ENCODE measurements at places on chromosomes 6 and 20.
A peak's percentile ranks its signal among the peaks of the same experiment; 100 is the strongest.

DNA sequence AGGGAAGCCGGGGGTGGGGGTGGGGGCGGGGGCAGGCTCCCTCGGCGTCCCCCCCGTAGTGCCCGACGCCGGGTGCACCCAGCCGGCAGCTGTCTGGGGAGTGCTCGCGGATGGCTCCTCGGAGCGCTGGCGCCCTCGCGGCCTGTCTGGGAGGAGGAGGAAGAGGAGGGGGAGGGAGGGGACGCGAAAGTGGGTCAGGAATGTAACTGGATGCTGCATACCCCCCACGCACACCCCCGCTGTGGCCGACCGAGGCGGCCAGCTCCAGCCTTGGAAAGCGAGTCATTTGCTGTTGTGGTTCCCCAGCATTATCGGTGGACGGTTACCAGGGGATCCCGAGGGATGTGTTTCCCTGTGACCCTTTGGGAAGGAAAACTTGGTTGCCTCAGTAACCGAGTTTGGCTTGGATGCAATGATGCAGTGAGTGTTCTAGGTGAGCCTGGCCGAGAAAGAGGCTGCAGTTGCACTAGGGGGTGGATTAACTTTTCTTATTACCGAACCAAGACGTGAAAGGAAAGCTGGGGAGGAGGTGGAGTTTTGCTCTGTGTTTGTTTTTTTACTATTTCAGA, 55.2 kb upstream of the RREB1 start:
- peak; percentile 34 for DNase-seq

DNA sequence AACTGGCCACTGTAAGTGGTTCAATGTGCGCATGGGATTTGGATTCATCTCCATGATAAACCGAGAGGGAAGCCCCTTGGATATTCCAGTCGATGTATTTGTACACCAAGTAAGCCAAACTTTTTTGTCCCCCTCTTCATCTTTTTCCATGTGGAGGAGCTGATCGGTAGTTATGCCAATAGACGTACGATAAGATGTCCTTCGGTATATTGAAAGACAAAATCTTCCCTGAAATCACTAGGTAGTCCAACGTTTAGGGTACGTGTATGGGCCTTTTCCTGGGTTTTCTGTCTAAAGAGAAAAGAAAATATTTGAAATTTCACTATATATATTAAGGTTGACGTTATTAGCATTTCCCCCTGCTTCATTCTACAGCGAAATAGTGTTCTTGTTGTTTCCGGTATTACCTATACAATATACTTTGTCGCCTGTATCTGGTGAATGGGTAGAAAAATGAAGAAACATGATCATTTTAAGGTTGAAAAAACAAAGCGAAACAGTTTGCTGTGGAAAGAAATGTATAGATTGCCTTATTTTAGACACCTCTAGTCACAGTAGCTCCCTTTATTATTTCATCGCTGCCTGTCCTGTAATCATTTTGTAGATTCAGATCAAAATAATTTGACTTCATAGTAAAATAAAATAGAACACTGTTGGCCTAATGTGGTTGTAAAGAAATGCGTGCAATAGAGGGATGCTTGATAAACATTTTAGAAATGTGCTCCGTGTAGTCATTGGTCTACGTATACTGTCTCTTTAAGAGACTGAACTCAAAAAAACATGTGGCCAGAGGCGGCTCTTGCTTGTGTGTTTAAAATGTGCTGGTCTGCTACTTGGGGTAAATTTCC, 1.5 kb downstream of the LIN28B start:
- DNase-seq, result no peak

- DNase-seq, result no peak
Measured at GRCh38 chr6:35681298-35681697, 7.4 kb downstream of the FKBP5 start.

DNA sequence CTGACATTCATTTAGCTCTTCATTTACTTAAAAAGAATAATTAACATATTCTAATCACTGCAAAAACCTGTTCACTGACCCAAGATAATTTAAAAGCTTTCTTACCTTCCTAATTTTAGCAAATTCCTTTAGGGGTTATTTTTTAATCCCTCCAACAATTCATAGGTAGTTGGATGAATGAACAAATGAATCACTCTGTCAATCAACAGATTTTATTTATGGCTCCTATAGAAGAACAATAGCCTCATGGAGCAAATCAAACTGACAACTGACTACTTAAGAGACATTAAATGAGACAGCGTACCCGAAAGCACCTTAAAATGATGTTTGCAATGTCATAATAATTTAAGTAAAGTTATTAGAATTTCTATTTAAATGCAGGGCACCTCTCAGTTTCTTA, 31.5 kb upstream of the GJA1 start:
- no peak for DNase-seq

- no peak for DNase-seq
Measured at GRCh38 chr20:12243327-12243726, 325.6 kb downstream of the BTBD3 start.

DNA sequence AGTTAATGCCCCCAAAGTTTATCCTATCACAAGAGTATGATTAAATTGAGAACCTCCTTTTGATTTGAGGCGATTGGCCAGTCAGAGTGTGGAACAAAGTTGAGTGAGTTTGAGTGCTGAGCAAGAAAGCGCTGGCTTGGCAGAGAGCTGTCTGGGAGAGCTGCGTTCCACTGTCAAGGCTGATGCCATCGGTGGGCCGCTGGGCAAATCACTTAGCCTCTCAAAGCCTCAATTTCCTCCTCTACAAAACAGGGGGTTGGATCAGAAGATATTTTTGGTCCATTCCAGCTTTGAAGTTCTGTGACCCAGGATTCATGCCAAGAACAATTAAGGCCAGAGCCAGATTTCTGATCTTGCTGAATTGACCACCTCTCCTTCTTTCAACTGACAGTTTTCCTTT, 60.2 kb downstream of the TMEM242 start:
- no peak for DNase-seq

- no peak for DNase-seq
Measured at GRCh38 chr20:48919882-48920526, 1.5 kb upstream of the ARFGEF2 start.

DNA sequence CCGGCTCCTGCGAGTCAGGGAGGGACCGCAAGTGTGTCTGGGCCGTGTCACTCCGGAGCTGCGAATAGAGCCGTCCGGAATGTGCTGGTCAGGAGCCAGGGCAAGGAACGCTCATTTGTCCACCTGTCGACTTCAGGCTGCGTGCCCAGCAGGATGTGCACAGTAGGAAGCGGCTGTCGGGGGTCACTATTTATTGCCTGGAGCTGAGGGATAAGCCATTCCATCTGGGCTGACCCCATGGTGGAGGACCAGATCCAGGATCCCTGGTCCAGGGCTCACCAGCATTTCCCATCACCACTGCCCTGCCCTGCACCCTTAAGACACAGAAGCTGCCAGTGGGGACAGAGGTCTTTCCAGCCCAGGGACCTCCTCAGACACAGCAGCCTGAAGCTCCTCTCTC, 14.7 kb downstream of the NTSR1 start:
- DNase-seq, result no peak

DNA sequence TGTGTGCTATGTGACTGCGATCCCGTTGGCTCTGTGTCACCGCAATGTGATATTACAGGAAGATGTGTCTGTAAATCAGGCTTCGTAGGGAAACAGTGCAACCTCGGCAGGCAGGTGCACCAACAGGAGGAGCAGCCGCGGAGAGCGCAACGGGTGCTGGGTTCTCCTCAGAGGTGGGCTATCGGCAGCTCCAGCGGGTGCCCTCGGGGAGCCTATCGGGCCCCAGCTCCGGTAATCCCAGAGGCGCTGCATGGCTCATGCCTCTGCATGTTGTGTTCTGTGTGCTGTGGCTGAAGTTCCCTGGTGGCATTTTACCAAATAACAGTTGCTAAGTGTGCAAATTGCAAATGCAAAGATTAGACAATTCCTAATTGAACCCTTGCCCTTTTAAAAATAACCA, 409.9 kb downstream of the LAMA2 start:
- no peak for DNase-seq

DNA sequence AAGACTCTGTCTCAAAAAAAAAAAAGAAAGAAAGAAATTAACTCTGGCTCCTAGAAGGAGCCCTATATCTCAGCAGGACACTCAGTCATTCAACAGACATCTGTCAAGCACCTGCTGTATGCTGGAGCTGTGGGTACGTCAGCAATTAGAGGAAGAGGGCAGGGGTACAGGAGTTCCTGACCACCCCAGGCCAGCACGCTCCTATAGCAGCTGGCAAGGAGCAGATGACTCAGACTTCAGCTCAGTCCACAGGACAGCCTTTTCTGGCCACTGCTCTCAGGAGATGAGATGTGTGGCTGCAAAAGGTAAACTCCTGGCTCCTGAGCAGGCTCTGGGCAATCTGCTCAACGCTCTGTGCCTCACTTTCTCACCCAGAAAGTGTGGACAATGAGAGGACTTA, 1.7 kb upstream of the RTEL1 start:
- no peak for DNase-seq

DNA sequence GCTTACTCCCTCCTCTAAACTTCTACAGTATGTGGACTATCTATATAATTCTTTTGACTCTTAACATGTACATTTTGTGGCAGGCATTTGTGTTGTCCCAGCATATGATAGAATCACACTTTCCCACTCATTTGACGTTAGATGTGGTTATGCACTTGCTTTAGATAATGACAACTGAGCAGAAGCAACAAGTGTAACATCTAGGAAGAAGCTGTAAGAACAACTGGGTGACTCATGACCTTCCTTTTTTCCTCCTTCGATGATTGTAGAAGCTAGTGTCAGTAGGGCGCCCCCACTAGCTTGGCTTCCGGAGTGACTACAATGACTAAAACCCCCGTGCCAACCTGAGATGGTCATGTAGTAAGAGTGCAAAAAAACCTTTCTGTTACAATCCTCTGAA, 74.6 kb upstream of the CEP85L start:
- DNase-seq, result no peak

DNA sequence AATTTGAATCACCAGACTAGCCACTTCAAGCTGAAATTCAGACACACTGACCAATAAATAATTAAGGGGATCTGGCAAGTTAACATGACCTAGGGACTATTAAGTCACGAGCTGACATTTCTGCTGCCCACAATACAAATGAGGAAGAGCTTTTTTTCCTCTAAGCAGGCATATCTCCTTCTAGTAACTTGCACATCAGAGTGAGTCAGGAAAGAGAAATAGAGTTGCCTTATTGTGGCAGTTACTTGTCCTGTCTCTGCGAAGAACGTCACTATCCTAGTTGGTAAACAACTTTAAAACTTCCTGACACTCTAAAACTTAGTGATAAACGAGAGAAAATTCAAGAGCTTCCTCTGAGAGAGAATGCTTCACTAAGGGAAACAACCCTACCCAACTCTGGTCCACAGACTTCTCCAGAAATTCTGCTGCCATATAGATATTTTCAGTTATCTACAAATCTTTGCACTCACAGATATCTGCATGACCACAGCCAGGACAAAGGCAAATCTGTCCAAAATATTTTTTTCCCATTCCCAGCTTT, 4.2 kb downstream of the PLA2G7 start:
- DNase-seq, result no peak

GRCh38 chr20:23114448-23115082, 28.4 kb upstream of the CD93 start:
- DNase-seq, result no peak

DNA sequence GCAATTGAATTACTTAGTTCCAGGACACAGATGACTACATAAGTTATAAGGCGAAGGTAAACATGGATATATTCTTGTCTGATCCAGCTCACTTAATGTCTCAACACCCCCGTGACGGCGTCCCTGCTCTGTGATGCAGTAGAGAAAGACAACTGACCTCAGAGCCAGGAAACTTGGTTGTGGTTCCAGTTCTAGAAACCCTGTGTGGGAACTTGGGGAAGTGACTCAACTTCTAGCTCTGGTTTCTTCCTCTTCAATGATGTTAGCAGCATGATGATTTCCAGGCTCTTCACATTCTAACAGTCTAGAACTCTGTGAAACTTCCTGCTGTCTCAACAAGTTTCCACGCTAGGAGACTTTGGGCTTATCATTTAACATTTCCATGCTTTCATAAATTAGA, 18.4 kb downstream of the LAMA4 start:
- no peak for DNase-seq

- peak; percentile 20 for DNase-seq
Measured at GRCh38 chr6:133240511-133241085, 559 bp upstream of the EYA4 start.
